ENCODE measurements at places on chromosomes 1 and 21. TPM values are rescaled to one million over a fixed set of nuclear protein-coding genes. Genes with fewer than 3 reads are reported as not detected.

The MT1HL1 gene
- not detected for total RNA-seq

The RNU1-3 gene
- 9,966 TPM for total RNA-seq

The UBL4B gene
- total RNA-seq: not detected

The EFNA1 gene
- 16.9 TPM for total RNA-seq

The ABCA4 gene
- total RNA-seq: not detected

The LCE6A gene
- total RNA-seq: not detected

The C8B gene
- not detected for total RNA-seq

The KRTAP19-6 gene
- not detected for total RNA-seq

The GUK1 gene
- 179 TPM for total RNA-seq

The HOOK1 gene
- 6.2 TPM for total RNA-seq

The ORC1 gene
- total RNA-seq: 19.4 TPM

The ZNF648 gene
- not detected for total RNA-seq

The DMRTA2 gene
- not detected for total RNA-seq

The MX2 gene
- total RNA-seq: 51.6 TPM

The SPRR1A gene
- not detected for total RNA-seq

GRCh38 chr1:6675941-6676340, 25.7 kb downstream of the DNAJC11 start:
- no peak for DNase-seq

DNA sequence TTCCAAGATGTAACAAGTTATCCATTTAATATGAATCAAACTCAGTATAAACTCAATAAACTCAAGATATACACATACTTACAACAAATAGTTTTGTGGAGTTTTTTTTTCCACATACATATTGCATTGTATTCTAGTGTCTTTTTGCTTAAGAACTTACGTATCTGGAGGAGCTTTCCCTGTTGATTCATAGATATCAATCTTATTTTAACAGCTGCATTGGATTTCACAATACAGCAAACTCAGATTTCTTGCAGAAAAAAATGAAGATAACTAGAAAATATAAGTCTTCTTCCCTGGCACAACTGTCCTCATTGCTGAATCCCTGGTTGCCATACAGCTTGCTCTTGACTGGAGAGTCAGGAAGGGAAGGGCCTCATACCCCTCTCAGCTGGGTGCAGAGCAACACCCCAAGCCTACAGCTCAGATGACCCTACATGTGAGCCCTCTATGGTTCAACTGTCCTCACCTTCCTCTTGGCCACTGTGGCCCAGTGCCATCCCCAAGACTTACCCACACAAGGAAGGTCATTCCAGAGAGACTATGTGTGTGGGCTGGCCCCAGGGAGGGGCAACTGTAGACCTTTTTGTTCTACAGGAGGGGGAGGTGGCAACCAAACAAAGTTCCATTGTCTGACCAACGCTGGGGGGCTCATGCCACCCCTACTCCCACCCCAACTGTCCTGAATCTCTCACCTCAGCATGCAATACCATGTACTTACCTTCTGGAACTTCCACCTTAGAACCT, 1.7 kb downstream of the MPZ start:
- DNase-seq: no peak

- DNase-seq: peak; percentile 95
Measured at GRCh38 chr1:25875154-25875855, at the start of gene PAQR7. Gene PAQR7, minus strand, starts transcription at chr1:25875708. Its CDS starts 11,869 bp downstream, at chr1:25863839.

DNA sequence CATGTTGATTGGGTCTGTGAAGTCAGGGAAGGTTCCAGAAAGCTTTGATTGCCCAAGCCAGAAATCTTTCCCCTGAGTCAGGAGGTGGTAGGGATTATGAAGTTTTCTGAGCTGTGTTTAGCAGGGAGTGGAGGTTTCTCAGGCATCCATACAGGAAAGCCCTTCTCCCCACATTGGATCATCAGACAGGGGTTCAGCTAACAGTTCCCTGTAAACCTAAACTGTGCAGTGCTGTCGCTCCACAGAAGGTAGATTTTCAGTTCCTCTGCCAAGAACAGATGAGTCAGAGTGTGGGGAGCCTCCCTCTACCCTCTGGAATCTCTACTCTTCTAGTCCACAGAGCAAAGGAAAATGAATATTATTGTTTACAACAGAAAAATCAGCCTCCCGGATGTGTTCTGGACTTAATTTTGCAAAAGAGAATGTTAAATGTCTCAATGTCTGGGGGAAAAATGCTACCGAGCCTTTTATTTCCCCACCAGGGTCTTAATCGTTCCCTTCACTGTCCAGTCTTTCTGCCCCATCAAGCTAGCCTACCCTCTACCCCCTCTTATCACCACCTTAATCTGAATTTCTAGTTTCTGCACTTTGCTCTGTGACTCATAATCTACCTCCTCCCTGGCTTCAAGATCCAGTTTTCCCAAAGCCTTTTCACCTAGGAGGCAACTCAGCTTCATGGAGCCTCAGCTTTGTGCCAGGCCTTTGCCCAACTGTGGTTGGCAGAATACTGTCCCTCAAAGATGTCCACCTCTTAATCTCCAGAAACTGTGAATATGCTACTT, 355.6 kb downstream of the PRDM2 start:
- DNase-seq: no peak

- no peak for DNase-seq
Measured at GRCh38 chr1:38187552-38187951, 141.0 kb upstream of the POU3F1 start.

- DNase-seq: peak; percentile 22
Measured at GRCh38 chr1:36087233-36088123, 1.2 kb upstream of the ADPRS start.

DNA sequence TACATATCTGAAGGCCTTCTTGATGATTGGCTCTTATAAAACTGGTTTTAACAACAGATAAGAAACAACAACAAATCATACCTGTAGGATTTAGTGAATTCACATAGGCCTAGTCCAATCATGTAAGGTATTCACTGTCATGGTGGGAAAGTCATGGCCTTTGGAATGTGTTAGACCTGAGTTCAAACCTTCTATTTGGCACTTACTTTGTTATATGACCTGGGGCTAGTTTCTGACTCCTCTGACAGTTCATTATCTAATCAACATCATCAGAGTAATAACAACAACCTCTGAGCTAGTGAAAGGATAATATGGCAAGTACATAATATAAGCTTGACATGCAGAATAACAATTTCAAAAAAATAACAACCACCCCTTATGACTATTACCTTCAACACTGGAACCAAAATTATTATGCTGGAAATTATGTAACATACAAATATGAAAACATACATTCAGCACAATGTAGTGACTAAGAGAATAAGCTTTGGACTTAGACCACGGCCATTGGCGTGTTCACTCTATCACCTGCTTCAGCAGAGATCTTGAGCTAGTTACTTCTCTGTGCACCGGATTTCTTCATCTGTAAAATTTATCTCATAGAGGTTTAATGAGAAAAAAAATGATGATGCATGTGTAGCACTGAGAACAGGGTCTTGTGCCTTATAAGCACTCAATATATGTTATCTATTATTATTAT, 597.6 kb downstream of the LMO4 start:
- no peak for DNase-seq

- DNase-seq: peak; percentile 69
Measured at GRCh38 chr21:42220138-42220701, 1.3 kb downstream of the ABCG1 start.

DNA sequence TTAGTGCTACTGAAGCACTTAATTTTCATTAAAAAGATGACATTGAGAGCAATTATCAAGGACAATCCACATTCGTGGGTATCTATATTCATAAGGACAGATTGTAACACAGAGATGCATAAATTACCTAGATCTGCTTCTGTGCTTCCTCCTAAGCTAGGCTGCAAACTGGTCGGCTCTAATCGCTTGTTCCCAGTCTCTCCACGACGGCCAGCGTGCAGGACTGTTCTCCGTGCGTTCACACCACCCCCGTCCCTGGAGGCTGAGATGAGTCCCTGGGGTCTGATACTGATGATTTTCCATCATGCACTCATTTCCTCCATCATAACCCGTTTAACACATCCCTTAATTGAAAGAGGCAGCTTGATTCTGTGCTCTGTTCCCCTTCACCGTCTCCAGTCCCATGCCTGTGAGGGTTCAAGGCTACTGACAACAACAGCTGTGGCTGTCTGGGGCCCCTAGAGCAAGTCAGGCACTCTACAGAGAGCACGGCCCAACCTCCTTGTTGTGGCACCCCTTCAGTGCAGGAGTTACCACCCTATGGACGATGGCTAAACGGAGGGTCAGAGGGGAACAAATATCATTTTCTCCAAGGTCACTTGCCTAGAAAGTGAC, 469.6 kb downstream of the NPHP4 start:
- DNase-seq: no peak

DNA sequence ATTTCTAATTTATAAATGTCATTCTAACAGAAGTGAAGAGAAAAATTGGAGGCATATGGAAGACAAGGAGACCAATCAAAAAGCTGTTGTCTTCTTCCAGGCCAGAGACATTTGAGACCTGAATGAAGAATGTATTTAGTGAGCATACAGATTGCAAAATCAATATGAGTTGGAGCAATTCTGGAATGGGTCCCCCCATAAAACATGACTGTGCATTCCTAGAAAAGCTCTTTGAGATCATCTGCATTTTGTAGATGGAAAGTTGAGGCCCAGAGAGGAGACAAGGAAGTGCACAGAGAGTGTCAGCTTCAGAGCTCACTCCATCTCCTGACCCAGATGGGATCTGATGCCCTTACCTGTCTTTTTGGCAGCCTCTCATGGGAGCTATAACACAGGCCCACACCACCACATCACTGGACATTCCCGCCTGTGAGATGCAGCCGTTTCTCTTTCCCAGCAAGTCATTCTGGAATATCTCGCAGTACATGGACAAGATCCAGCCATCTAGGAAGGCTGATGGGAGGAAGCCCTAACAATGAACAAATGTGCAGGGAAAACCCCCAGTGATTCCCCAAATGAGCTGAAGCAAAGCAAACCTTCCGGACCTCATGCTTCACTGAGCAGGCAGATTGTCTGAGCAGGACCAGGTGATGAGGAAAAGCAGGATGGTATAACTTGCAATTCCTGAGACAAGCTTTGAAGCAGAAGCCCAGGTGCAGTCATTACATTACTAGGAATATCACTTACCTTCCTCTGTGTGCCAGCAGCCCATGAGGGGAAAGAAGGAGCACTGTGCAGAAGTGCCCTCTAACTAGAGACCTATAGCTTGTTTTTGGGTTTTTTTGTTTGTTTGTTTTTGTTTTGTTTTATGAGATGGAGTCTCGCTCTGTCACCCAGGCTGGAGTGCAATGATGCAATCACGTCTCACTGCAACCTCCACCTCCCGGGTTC, 445.6 kb downstream of the PLPP3 start:
- DNase-seq: peak; percentile 28

GRCh38 chr1:18549906-18550305, 69.2 kb downstream of the KLHDC7A start:
- no peak for DNase-seq

GRCh38 chr1:238690415-238690814, 696.0 kb upstream of the CHRM3 start:
- no peak for DNase-seq

- DNase-seq: no peak
Measured at GRCh38 chr21:29504751-29505321, 206.1 kb downstream of the BACH1 start.

- DNase-seq: peak; percentile 62
Measured at GRCh38 chr21:41504030-41504429, 3.9 kb downstream of the TMPRSS2 start.

DNA sequence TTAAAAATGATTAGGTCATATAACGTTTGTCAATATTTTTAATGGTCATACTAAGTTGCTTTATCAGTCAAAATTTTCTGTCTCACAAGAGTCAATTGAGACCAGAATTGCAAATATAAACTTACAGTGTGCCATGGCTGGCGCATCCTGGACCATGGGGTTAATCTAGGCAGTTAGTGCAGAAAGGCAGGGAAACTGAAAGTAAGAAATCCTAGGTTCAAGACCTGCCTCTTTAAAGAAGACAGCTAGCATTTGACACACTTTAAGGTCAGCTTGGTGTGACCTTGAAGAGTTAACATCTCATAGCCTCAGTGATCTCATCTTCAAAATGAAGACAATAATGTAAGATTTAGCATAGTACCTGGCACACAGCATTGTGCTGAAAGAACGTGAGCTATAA, 210.0 kb upstream of the DAB1 start:
- no peak for DNase-seq

DNA sequence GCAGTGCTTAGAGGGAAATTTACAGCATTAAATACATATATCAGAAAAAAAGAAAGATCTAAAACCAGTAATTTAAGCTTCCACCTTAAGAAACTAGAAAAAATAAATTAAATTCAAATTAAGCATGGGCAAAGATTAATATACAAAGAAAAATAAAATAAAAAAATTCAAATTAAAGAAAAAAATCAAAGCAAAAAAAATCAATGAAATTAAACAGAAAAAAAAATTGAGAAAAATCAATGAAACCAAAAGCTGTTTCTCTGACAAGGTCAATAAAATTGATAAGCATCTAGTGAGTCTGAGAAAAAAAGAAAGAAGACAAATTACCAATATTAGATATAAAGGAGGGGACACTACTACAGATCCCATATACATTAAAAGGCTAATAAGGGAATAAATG, 26.0 kb downstream of the GNG12 start:
- DNase-seq: no peak

- no peak for DNase-seq
Measured at GRCh38 chr21:14751602-14752344, 205.7 kb upstream of the SAMSN1 start.

- DNase-seq: peak; percentile 55
Measured at GRCh38 chr1:55329808-55330432, 114.8 kb upstream of the USP24 start.

- peak; percentile 3 for DNase-seq
Measured at GRCh38 chr1:190452272-190452848, 25.3 kb downstream of the BRINP3 start.
